Fibroblast of skin of left quadriceps (primary cell): ENCODE measurements at places on chromosomes 7 and 10.

DNA sequence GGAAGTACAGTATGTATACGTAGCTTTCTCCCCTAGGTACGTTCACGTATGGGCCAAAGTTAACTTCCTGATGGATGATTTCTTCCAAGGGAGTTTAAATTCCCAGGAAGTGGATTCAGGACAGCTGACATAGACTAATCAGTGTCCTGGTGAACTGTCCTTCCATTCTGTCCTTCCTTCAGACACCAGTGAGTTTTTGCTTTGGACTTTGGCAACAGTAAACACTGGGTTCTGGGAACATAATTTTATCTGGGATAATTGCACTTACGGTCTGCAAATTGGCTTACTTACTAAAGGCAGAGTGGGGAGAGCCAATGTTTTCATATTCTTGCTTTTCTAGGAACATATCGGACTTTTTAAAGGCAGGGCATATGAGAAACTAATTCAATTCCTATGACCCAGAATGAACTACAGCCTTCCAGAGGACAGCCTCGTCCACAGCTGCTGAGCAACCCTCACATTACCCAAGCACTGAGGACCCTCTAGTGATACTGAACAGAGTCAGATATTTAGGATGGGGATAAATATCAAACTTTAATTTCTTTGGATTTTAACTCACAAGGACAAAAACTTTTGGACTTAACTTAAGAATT lies 97.9 kb downstream of the RAB18 start:
- no peak for DNase-seq

- no peak for DNase-seq
These were observed 8.7 kb upstream of the OGA start for GRCh38 chr10:101826852-101827434.

GRCh38 chr10:10598297-10598696 lies 419.4 kb upstream of the CELF2 start:
- no peak for DNase-seq

DNA sequence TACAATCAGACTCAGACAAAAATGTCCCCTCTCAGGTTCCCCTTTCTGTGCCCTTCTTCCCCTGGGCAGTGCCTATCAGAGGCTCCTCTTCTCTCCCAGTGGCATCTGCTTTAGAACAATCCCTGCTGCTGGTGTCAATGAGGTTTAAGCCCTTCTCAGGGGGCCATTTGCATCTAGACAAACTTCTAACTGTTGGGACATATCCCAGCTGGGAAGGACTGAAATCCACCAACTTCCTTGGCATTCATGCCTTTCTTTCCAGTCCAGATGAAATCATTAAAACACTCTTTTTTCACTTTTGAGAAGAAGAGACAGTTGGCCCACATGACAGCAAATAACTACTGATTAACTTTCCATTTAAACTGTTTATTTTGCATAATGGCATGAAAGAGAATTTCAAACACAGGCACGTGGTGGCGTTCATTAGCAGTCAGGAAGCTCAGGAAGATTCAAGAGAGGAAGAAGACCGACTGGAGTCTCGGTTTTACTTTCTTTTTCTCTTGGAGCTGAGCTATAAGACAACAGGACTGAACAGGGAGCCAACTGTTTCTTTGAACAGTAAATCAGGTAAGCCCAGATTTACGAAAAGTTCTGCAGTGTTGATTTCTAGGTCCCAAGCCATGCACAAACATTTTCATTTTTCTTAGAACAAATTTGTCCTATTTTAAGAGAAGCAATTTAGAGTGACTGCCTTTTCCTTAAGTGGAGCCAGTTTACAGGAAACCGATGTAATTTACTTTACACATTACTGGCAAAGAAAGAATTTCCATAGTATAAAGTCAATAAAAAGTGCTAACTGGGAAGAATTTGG lies at the start of gene GIMAP2:
Gene GIMAP2 (plus strand): TSS at position 488 of the 811 bp plus-strand sequence. CDS start 1,354 bp downstream, outside the sequence.
- no peak for DNase-seq

GRCh38 chr7:22301790-22302189 lies 55.2 kb downstream of the RAPGEF5 start:
- DNase-seq, result no peak

DNA sequence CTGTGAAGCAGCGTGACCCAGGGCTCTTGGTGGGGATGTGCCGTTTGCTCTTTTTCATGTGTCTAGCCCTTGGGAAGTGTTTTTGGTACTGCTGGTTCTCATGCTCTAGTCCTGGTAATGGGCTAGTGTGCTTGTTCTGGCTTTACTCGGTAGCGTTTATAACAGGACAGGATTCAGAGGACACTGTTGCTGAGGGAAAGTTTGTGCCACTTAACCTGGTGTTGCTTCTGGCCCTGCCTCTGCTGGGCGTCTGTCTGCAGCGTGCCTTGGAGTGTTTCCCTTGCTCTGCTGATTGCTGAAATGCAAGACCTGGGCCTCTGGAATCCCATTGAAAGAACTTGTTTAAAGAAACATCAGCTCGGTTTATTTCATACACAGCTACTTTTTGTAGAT lies 35.0 kb downstream of the INPP5A start:
- no peak for DNase-seq

DNA sequence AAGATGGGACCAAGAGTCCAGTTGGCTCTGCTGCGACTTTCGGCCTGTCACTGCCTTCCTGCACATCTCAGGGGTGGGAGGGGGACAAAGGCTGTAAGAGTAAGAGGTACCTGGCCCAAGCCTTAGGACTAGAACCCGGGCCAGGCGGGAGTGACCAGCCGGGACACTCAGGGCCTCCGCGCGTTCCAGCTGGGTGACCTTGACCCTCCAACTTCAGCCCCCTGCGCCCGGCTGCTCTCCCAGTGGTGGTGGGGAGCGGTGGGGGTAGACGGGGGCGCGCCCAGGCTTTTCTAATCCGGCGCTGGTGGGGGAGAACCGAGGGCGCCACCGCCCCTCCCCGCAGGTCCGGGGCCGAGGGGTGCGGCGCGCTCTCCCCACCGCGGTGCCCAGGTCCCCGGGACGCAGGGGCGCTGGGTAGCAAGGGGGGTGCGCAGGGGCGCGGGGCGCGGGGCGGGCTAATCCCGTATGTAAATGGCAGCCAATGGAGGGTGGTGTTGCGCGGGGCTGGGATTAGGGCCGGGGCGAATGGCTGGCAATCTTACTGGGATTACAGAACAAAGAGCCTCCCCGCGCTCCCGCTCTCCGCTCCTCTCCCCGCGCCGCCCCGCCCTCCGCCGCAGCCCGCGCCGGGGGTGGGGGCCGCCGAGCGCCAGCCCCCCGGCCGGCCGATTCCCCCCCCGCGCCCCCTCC lies at the start of gene GTF2IRD1:
Gene GTF2IRD1 (plus strand): TSS at position 585 of the 690 bp plus-strand sequence. CDS start 54,175 bp downstream, outside the sequence.
- peak; percentile 41 for DNase-seq

GRCh38 chr10:127798111-127798510 lies 61.1 kb downstream of the FOXI2 start:
- DNase-seq, result no peak

DNA sequence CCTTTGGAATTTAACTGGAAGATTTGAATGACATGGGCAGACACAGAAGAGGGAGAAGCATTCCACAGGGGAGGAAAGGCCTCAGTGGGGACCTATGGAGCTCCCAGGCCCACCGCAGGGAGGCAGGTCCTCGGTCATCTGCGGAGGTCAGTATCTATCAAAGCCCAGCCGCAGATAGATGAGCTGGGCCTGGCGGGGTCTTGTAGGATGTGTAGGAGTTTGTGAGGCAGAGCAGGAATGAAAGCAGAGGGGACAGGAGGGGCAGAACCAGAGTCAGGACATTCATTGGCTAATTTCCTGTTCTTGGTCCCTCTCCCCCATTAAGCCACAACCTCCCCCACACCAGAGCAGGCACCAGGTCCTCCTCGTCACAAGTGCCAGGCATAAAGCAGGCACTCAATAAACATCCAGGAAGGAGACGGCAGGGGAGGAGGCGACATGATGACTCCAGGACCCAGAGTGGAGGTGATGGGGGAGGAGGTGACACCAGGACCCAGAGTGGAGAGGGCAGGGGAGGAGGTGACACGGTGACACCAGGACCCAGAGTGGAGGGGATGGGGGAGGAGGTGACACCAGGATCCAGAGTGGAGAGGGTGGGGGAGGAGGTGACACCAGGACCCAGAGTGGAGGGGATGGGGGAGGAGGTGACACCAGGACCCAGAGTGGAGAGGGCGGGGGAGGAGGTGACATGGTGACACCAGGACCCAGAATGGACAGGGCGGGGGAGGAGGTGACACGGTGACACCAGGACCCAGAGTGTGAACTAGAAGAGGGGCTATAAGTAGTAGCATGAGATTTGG lies 83.7 kb upstream of the PDGFA start:
- DNase-seq, result no peak

GRCh38 chr10:49056356-49056755 lies 59.0 kb downstream of the VSTM4 start:
- DNase-seq, result no peak

- peak; percentile 21 for DNase-seq
These were observed 7.9 kb downstream of the SLC25A28 start for GRCh38 chr10:99612167-99612831.

- no peak for DNase-seq
These were observed 35.8 kb upstream of the SDHAF3 start for GRCh38 chr7:97081521-97082300.

GRCh38 chr7:96654630-96655188 lies 54.9 kb downstream of the SEM1 start:
- DNase-seq, result no peak

DNA sequence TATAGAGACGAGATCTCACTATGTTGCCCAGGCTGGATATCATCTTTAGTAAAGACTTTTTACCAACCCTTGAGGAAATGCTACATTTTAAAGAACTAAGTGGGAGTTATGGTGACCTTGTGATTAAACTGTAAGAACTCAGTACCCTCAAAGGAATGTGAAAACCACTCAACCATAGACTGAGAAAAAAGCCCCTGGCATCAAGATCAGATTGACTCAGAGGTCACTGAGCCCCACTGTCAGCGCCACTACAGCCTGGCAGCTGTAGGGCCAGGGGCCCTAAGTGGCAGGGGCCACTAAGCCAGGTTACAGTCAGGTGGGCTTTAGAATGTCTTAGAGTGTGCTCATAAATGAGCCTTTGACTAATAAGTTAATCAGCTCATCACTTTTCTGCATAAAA lies 55.9 kb downstream of the APBB1IP start:
- DNase-seq, result no peak

GRCh38 chr10:1374511-1375345 lies 318.5 kb downstream of the WDR37 start:
- DNase-seq, result no peak

DNA sequence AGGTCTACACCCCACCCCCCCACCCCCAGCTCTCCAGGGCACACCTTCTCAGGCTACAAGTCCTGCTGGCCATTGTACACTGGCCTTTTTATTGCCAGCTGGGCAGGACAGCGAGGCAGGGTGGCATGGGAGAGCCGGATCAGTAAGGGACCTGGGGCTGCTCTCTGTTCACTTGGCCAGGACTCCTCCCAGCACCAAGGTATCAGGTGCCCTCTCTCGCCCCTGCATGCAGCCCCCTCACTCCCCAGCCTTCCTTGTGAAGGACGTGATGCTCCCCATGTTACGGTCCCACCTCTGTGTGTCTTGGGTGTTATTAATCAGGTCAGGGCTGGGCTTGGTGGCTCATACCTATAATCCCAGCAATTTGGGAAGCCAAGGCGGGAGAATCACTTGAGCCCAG lies 26.3 kb downstream of the PODXL start:
- no peak for DNase-seq

GRCh38 chr7:8601121-8601520 lies 167.7 kb downstream of the NXPH1 start:
- DNase-seq, result no peak

DNA sequence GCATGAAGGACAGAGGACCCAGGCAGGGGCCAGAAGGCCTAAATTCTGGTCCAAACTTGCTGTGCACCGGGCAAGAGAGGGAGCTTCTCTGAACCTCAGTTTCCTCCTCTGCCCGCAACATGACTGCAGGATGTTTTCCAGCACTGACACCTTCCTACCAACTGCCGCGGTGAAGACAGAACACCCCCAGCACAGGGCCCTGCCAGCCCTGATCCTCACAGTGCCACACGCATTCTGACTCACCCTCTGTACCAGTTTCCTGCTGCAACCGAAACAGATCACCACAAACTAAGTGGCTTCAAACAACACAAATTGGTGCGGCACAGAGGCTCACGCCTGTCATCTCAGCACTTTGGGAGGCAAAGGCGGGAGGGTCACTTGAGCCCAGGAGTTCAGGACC lies 18.1 kb downstream of the MAD1L1 start:
- no peak for DNase-seq

GRCh38 chr10:78761311-78761781 lies 307.4 kb upstream of the ZMIZ1 start:
- no peak for DNase-seq

- no peak for DNase-seq
These were observed 106.5 kb downstream of the ARHGAP12 start for GRCh38 chr10:31822150-31822549.

DNA sequence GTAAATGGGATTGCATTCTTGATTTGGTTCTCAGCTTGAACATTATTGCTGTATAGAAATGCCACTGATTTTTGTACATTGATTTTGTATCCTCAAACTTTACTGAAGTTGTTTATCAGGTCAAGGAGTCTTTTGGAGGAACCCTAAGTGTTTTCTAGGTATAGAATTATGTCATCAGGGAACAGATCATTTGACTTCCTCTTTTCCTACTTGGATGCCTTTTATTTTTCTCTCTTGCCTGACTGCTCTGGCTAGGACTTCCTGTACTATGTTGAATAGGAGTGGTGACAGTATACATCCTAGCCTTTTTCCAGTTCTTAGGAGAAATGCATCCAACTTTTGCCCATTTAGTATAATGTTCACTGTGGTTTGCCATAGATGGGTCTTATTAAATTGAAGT lies 48.8 kb downstream of the ANXA8 start:
- no peak for DNase-seq

DNA sequence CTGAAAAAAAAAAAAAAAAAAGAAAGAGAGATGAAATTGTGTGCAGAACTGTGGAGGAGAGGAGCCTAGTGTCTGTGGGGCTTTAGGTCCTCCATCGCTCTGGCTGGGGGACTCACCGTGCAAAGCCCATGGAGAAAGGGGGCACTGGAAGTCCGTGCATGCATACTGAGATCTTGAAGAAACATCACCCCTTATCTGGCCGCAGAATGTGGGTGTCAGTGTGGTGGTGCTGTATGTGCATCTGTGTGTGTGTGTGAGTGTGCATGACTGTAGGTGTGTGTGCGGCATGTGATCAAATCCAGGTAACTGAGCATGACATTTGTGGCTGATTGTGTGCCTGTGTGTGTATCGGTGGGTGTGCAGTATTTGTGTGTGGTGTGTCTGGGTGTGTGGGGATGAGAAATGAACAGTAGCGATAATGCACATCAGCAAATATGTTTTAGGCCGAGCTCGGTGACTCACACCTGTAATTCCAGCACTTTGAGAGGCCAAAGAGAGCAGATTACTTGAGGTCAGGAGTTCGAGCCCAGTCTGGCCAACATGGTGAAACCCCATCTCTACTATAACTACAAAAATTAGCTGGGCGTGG lies 8.8 kb upstream of the CLDN3 start:
- no peak for DNase-seq
